Stimulated activated CD4-positive, alpha-beta T cell treated with anti-CD3 and anti-CD28 coated beads, Interleukin-15, amount 100 ng/mL, for 48 hours (primary cell): ENCODE measurements at places on chromosomes 5 and 9.

DNA sequence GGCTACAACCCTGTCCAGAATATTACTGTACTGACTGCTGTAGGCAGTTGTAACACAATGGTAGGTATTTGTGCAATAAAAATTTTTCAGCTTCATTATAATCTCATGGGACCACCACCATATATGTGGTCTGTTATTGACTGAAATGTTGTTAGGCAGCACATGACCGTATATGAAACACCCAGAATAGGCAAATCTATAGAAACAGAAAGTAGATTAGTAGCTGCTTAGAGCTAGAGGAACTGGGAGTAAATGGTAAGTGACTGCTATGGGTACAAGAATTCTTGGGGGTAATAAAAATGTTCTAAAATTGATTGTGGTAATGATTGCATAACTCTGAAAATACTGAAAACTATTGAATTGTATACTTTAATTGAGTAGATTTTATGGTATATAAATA, 185.7 kb downstream of the ESM1 start:
- DNase-seq: no peak

GRCh38 chr5:68303038-68303738, 87.6 kb downstream of the PIK3R1 start:
- DNase-seq: no peak

DNA sequence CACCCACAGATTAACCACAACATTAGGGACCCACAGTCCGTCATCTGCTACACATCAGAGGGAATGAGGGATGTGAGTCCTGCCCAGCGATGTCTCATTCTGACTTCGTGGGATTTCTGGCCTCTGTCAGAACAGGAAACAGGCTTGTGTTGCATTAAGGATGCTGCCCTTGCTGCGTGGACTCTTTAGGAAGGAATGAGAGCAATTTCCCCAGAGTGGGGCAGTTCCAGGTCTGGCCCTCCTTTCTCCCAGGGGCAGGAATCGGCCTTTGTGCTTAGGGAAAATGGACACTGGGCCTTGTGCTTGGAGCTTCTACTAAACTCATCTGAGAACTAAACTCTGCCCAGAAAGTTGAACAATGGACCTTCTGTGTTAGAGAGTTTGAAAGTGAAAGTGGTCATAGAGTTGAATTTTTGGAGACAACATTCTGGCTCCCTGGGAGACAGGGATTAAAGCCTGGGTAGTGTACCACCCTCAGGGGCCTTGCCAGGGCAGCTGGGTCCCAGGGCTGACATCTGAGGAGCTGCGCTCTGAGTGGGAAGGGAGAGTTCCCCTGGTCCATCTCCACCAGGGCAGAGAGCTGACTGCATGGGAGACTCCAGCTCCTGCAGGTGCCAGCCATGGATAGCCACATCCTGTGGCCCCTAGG, 37.8 kb upstream of the S1PR3 start:
- DNase-seq: no peak

- no peak for DNase-seq
Observed at GRCh38 chr9:83701769-83702168, 6.0 kb downstream of the UBQLN1 start.

GRCh38 chr5:119063579-119064379, 7.1 kb upstream of the DMXL1 start:
- no peak for DNase-seq
